Activated naive CD8-positive, alpha-beta T cell treated with anti-CD3 and anti-CD28 coated beads for 36 hours (primary cell): ENCODE measurements at places on chromosomes 12 and 14. TPM values are rescaled to one million over a fixed set of nuclear protein-coding genes. Genes with fewer than 3 reads are reported as not detected.

Gene TEAD4
- 3.4 TPM for total RNA-seq

DNA sequence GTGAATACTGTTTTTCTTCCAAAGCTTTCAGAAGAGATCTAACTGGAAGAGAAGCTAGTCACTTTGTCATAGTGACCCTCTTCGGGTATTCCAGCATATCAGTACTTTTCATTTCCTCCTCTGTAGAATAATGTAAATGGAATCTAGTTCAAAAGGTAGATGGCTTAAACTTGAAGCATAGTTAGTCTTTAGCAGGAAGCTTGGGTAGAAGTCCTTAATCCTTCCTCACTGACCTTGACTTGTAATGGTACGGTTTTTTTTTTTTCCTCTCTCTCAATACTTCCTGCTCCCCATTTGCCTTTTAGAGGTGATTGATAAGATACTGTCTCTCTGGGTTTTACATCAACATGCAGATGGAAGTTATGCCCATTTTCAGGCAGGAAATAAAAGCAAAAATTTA lies 1.7 kb downstream of the FBXO34 start:
- peak overlapping the region; percentile 85 for H3K4me3 ChIP-seq
- no peak for DNase-seq
- peaks cover 48% of the 10 kb centered on the region for H3K4me1 ChIP-seq

GRCh38 chr12:119957135-119957534 lies 31.9 kb upstream of the BICDL1 start:
- H3K4me1 ChIP-seq: no peaks in the 10 kb centered on the region
- H3K4me3 ChIP-seq: no peak overlapping the region
- no peaks in the 10 kb centered on the region for H3K27me3 ChIP-seq

Gene RNASE3
- not detected for total RNA-seq

Gene VIPAS39
- total RNA-seq: 16.4 TPM

Gene PDZRN4
- total RNA-seq: not detected

DNA sequence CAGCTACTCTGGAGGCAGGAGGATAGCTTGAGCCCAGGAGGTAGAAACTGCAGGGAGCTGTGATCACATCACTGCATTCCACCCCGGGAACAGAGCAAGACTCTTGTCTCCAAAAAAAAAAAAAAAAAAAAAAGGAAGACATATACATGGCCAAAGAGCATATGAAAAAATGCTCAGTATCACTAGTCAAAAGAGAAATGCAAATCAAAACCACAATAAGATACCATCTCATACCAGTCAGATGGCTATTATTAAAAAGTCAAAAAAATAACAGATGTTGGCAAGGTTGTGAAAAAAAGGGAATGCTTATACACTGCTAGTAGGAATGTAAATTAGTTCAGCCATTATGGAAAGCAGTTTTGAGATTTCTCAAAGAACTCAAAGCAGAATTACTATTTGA lies 174.8 kb upstream of the ATF7IP start:
- peaks cover 2% of the 10 kb centered on the region for H3K27me3 ChIP-seq
- DNase-seq: no peak

DNA sequence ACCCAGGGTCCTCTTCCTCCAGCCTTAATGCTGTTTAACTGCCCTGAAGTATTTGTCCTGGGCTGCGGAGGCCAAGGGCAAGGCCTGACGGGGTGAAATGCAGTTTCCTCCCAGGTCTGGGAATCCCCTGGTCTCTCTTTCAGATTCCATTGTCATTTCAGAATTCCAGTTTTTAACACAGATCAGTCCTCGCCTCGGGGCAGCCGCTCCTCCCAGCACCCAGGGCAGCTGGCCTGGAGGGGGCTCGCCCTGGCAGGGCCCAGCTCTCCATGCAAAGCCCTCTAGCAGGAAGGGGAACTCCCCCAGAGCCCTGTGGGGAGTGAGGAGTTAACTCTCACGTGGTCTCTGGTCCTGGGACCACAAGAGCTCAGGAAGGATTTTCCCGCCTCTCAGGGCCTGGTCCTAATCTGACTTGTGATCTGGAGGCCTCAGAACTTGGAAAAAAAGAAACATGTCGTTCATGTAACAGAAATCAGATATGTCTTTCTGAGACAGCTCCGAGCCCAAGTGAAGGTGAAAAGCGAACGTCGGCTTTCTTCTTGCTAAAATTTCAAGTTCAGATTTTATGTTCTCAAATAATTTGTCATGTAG lies 265.6 kb upstream of the SFSWAP start:
- peaks cover 2% of the 10 kb centered on the region for H3K27me3 ChIP-seq
- H3K4me3 ChIP-seq: no peak overlapping the region
- no peak for DNase-seq
- H3K36me3 ChIP-seq: no peaks in the 10 kb centered on the region
- H3K27ac ChIP-seq: no peak overlapping the region
